ENCODE measurements at places on chromosomes 1 and 21. TPM values are rescaled to one million over a fixed set of nuclear protein-coding genes. Genes with fewer than 3 reads are reported as not detected.

GRCh38 chr1:212077028-212077427 lies 41.5 kb downstream of the DTL start:
- no peak for DNase-seq

DNA sequence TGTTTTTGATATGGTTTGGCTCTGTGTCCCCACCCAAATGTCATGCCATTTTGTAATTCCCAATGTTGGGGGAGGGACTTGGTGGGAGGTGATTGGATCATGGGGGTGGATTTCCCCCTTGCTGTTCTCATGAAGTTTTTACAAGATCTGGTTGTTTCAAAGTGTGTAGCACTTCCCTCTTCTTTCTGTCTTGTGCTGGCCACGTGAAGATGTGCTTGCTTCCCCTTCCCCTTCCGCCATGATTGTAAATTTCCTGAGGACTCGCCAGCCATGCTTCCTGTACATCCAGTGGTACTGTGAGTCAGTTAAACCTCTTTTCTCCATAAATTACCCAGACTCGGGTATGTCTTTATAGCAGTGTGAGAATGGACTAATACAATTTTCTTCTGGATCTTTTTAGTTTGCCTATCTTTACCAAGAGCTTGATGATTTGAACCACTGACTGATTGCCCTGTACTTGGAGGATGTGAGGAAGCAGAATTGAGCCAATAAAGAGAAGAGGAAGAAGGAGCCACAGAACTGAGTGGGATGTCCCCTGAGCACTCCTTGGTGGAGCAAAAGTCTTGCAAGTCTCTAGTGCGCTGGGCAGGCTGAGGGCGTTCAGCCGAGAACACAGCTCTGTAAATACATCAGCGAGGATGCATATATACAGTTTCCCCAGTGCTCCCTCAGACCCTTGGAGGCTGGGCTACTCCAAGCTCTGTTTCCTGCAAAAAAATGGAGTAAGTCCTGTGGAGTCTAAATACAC lies 102.6 kb downstream of the CYYR1 start:
- DNase-seq = no peak

GRCh38 chr1:184881941-184882913 lies 92.1 kb downstream of the NIBAN1 start:
- peak; percentile 38 for DNase-seq

NKAIN1 gene
- 0.14 TPM for total RNA-seq
